ENCODE measurements at places on chromosomes 1 and 21. TPM values are rescaled to one million over a fixed set of nuclear protein-coding genes. Genes with fewer than 3 reads are reported as not detected.

SPATA1 gene
- total RNA-seq, result 0.97 TPM

SH2D1B gene
- not detected for total RNA-seq

LCE1A gene
- total RNA-seq, result not detected

NEK2 gene
- total RNA-seq, result 10.0 TPM

LRRC8D gene
- 26.7 TPM for total RNA-seq

KRTAP13-2 gene
- not detected for total RNA-seq

EPHA8 gene
- not detected for total RNA-seq

TRMT1L gene
- total RNA-seq, result 24.6 TPM

DMRTA2 gene
- 0.32 TPM for total RNA-seq

KRTAP10-5 gene
- not detected for total RNA-seq

ZNF683 gene
- not detected for total RNA-seq

SLC25A34 gene
- under 0.01 TPM for total RNA-seq

KCNK2 gene
- total RNA-seq, result 18.7 TPM

SPTA1 gene
- total RNA-seq, result not detected

FAM131C gene
- total RNA-seq, result not detected

HJV gene
- total RNA-seq, result not detected

WDR26 gene
- 86.4 TPM for total RNA-seq

FCGR2B gene
- not detected for total RNA-seq

ETV3L gene
- not detected for total RNA-seq

PDE9A gene
- total RNA-seq, result 3.9 TPM

PROK1 gene
- not detected for total RNA-seq

HMGCS2 gene
- not detected for total RNA-seq

EFNA4 gene
- 2.6 TPM for total RNA-seq

ARMH1 gene
- 0.43 TPM for total RNA-seq

GPR52 gene
- 2.6 TPM for total RNA-seq

SPRR2F gene
- not detected for total RNA-seq

APOBEC4 gene
- total RNA-seq, result not detected

PALMD gene
- total RNA-seq, result 6.8 TPM

TCHHL1 gene
- not detected for total RNA-seq

HOOK1 gene
- not detected for total RNA-seq

TSPAN2 gene
- total RNA-seq, result under 0.01 TPM

IL10 gene
- under 0.01 TPM for total RNA-seq

S100A12 gene
- total RNA-seq, result not detected

PCNX2 gene
- 38.4 TPM for total RNA-seq

ERICH3 gene
- not detected for total RNA-seq

RGS7 gene
- total RNA-seq, result under 0.01 TPM

C1orf50 gene
- total RNA-seq, result 5.2 TPM

DIRAS3 gene
- 2.3 TPM for total RNA-seq

TCHH gene
- total RNA-seq, result under 0.01 TPM

CLDN17 gene
- not detected for total RNA-seq

PLEKHA6 gene
- total RNA-seq, result 2.9 TPM

OR2L5 gene
- not detected for total RNA-seq

All from fibroblast of villous mesenchyme (primary cell).